ENCODE measurements at places on chromosomes 5 and 9.

DNA sequence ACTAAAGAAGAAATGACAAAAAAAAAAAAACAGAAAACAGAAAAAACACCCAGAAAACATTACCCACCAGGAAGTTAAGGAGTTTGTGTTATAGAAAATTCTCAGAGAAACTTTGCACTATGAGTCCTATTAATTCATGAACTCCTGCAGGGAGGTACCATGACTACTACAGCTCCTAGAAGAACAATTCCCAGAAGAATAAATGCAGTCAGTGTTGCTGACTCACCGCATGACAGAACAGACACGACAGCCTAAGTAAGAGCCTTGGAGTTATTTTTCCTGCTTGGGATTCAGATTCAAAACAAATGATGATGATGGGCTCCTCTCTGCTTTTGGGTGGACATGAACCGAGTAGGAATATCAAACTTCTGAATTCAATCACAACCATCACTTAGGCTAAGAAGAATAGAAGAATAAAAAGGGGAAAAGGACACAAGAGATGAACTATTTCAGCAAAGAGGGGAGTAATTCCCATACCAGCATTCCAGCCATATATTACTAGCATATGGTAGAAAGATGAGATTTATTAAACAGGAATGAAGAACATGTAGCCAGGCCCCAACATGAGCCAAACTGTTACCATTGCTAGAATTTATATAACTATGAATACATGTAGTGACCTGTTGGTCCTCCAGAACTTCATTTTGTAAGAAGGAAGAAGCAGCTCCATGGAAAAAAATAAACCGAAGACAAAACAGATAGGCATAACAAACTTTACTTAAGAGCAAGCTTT, 209.6 kb upstream of the PDE4D start:
- no peak overlapping the region for H3K4me3 ChIP-seq
- H3K27ac ChIP-seq = no peak overlapping the region
- peaks cover 1% of the 10 kb centered on the region for H3K36me3 ChIP-seq
- H3K4me1 ChIP-seq = no peaks in the 10 kb centered on the region

- no peaks in the 10 kb centered on the region for H3K27me3 ChIP-seq
- peaks cover 14% of the 10 kb centered on the region for H3K36me3 ChIP-seq
- H3K4me3 ChIP-seq = no peak overlapping the region
- H3K27ac ChIP-seq = no peak overlapping the region
- H3K4me1 ChIP-seq = peaks cover 3% of the 10 kb centered on the region
- DNase-seq = no peak
Measured at GRCh38 chr5:146222005-146222404, 18.6 kb downstream of the RBM27 start.

DNA sequence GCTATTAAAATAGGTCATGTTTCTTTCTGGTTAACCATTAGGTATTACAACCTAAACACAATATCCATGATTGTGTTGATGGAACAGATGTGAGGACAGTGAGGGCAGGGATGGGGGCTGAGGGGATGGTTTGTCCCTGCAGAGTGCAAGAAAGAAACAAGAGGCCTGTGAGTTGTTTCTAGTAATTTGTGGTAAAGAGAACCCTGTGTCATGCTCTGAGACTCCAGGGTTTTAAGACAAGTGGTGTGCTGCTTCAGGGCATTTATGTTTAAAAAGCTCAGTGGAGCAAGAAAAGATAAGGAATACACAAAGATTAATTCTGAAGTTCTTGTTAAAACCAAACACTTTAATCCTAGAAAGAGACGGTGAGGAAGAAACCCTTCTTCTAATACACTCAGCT, 656.5 kb downstream of the TLE1 start:
- H3K27ac ChIP-seq = peak overlapping the region; percentile 42
- no peak overlapping the region for H3K4me3 ChIP-seq
- peaks cover 39% of the 10 kb centered on the region for H3K4me1 ChIP-seq
- DNase-seq = no peak
- H3K36me3 ChIP-seq = no peaks in the 10 kb centered on the region
- H3K27me3 ChIP-seq = peaks cover 19% of the 10 kb centered on the region

GRCh38 chr9:132169672-132170392, 8.0 kb downstream of the NTNG2 start:
- H3K36me3 ChIP-seq = no peaks in the 10 kb centered on the region
- H3K27me3 ChIP-seq = peaks cover 64% of the 10 kb centered on the region
- H3K27ac ChIP-seq = no peak overlapping the region
- DNase-seq = peak; percentile 60

GRCh38 chr5:125125031-125125823, 378.8 kb upstream of the ZNF608 start:
- no peak overlapping the region for H3K4me3 ChIP-seq
- no peaks in the 10 kb centered on the region for H3K36me3 ChIP-seq
- no peak overlapping the region for H3K27ac ChIP-seq
- DNase-seq = no peak

- H3K27ac ChIP-seq = no peak overlapping the region
- H3K27me3 ChIP-seq = peaks cover 3% of the 10 kb centered on the region
- no peaks in the 10 kb centered on the region for H3K36me3 ChIP-seq
- DNase-seq = no peak
Measured at GRCh38 chr9:88652876-88653275, 117.9 kb downstream of the NXNL2 start.

- no peak overlapping the region for H3K4me3 ChIP-seq
- H3K27me3 ChIP-seq = peaks cover 3% of the 10 kb centered on the region
- H3K36me3 ChIP-seq = no peaks in the 10 kb centered on the region
- no peak overlapping the region for H3K27ac ChIP-seq
- peaks cover 2% of the 10 kb centered on the region for H3K4me1 ChIP-seq
- no peak for DNase-seq
Measured at GRCh38 chr9:21711504-21711903, 90.9 kb upstream of the MTAP start.

DNA sequence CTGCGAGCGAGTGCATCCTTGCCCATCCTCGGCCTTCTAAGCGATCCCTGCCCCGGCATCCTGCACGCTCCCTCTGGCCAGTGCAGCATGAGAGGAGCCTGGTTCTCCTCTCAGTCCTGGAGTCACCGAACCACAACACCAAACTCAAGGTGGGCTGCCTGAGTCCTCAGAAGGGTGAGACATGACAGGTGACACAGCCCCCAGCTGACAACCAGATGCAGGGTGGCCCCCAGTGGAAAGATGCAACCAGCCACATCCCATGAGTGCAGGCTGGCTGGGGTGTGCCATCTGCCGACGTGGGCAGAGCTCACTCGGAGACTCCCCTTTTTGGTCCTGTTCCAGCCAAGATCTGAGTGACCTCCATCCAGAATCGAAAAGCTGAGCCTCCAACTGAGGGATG, 58.4 kb downstream of the COL23A1 start:
- H3K27me3 ChIP-seq = peaks cover 5% of the 10 kb centered on the region
- DNase-seq = no peak
- H3K27ac ChIP-seq = no peak overlapping the region
- H3K4me3 ChIP-seq = no peak overlapping the region
- H3K4me1 ChIP-seq = no peaks in the 10 kb centered on the region

GRCh38 chr5:171340491-171340890, 31.4 kb downstream of the TLX3 start:
- DNase-seq = no peak
- no peaks in the 10 kb centered on the region for H3K36me3 ChIP-seq
- peak overlapping the region; percentile 21 for H3K27ac ChIP-seq
- H3K4me1 ChIP-seq = peaks cover 6% of the 10 kb centered on the region
- H3K27me3 ChIP-seq = peaks cover 32% of the 10 kb centered on the region
- H3K4me3 ChIP-seq = no peak overlapping the region

GRCh38 chr5:111004291-111004690, 67.2 kb upstream of the TSLP start:
- no peak overlapping the region for H3K27ac ChIP-seq
- H3K4me3 ChIP-seq = no peak overlapping the region
- H3K4me1 ChIP-seq = no peaks in the 10 kb centered on the region
- no peak for DNase-seq

DNA sequence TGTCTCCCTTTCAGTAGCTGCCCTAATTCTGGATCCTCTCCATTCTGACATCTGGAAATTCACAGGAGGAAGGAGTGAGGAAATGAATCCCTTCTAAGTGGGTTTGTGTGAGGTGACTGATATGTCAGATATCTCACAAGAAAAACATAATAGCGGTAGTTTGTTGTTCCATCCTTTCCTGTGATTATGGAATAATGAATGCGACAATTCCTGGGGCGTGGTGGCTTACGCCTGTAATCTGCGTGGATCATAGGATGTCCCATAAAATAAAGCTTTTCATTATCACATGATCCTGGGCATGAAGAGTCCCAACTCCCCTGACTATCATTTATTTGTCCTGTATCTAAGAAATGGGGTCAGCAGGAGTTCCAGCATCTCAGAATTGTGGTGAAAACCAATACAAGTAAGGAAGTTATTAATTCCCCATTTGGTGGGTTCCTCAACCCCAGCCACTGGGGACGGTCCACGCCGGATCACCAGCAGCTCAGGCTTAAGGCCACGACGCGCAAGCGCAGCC, 375 bp upstream of the C5orf24 start:
- H3K27me3 ChIP-seq = no peaks in the 10 kb centered on the region
- H3K27ac ChIP-seq = peak overlapping the region; percentile 97
- peaks cover 11% of the 10 kb centered on the region for H3K4me1 ChIP-seq
- no peak for DNase-seq
- peaks cover 12% of the 10 kb centered on the region for H3K36me3 ChIP-seq

DNA sequence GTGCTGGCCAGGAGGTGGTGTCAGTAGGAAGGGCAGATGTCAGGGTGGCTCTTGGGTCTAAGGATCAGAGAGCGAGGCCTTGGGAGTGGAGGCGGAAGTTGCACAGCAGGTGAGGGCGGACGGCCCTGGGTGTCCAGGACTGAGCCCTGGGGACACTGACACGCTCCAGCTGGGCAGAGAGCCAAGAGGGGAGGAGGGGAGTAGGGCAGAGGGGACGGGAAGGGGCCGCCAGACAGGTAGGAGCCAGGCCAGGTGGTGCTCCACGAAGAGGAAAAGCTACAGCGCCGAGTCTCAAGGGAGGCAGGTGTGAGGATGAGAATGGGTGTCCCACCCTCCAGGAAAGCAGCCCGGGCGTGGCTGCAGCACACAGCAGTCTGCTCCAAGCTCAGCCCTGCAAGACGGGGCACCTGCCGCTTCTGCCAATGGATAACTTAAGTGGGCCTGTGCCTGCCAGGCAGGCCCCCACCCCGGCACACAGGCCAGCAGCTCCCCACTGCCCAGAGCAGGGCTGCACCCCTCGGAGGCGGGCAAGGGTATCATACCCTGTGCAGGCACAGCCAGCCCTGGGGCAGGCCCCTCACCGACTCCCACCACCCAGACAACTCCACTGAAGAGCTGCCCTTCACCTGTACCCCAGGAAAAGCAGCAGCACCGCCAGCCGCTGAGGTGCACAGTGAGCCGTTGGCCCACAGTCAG, 4.9 kb downstream of the TPRN start:
- H3K4me3 ChIP-seq = no peak overlapping the region
- H3K4me1 ChIP-seq = peaks cover 12% of the 10 kb centered on the region
- DNase-seq = no peak
- H3K36me3 ChIP-seq = no peaks in the 10 kb centered on the region

DNA sequence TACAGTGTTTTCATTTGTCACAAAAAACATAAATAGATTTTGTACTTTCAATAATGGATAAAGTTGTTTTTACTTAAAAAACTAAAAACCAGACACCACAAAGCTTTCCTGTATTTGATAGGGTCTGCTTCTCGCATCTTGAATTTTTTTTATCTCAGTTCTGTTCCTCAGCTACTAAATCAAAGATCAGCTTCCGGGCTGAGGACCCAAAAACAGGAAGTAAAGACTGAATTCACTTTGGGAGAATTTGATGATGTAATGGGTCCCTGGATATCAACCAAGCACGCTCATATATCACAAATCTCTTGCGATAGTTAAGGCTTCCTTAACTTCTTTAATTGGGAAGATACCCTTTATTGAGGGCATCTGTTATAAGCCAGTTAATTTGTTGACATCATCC, 24.1 kb downstream of the ITK start:
- H3K27me3 ChIP-seq = no peaks in the 10 kb centered on the region
- no peaks in the 10 kb centered on the region for H3K36me3 ChIP-seq
- H3K4me1 ChIP-seq = no peaks in the 10 kb centered on the region
- no peak for DNase-seq

DNA sequence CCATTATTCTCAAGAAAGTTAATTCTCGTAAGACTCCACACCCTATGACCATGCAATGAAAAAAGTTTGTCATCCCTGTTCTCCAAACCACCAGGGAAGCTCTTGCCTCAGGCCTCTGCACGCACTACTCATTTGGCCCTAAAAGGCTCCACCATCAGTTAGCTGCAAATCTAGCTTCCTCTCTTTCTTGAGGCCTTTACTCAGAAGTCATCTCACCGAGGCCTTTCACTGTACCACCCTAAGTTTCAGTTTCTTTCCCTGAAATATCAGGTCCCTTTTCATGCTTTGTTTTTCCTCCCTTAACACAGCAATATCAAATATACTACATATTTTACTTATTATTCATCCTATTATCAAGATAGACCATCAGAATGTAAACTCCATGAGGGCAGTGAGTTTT, 39.1 kb downstream of the OXCT1 start:
- no peak overlapping the region for H3K4me3 ChIP-seq
- peaks cover 1% of the 10 kb centered on the region for H3K4me1 ChIP-seq
- H3K27me3 ChIP-seq = no peaks in the 10 kb centered on the region
- no peak for DNase-seq
- no peak overlapping the region for H3K27ac ChIP-seq

DNA sequence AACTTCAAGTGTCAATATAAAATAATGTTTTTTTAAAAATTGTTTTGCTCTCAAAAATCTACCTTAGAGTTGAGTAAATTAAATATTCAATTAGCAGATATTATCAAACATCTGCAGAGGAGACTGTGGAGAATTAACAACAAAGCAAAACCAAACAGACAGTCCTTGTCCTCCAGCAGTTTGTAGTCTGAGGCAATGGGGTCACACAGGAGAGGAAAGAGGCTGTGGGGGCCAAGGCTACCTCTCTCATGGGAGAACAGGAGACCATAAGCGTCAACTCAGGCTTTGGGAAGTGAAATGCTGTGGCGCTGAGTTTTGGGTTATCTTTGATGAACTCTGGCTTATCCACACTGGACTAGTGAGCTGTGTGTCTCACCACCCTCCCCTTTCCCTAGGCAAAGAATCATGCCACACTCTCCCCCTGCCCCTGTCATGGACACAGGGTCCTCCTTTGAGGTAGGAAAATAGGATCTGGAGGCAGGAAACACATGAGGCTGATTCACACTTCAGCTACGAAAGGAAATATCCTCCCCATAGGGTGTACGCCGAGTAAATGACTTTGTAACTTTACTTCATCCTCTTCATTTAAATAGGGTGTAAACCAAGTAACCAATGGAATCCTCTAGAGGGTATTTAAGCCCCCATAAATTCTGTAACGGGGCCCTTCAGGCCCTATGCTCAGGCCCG, 152.7 kb downstream of the FSTL4 start:
- H3K4me3 ChIP-seq = no peak overlapping the region
- H3K27me3 ChIP-seq = peaks cover 3% of the 10 kb centered on the region
- no peak for DNase-seq
- H3K27ac ChIP-seq = no peak overlapping the region
- H3K36me3 ChIP-seq = no peaks in the 10 kb centered on the region
- H3K4me1 ChIP-seq = no peaks in the 10 kb centered on the region

- DNase-seq = no peak
- no peak overlapping the region for H3K27ac ChIP-seq
- H3K27me3 ChIP-seq = no peaks in the 10 kb centered on the region
- H3K4me3 ChIP-seq = no peak overlapping the region
- H3K36me3 ChIP-seq = peaks cover 2% of the 10 kb centered on the region
Measured at GRCh38 chr9:8533681-8534080, 734.1 kb upstream of the DMAC1 start.

GRCh38 chr5:112485934-112486355, 66.9 kb upstream of the EPB41L4A start:
- H3K36me3 ChIP-seq = no peaks in the 10 kb centered on the region
- no peak for DNase-seq
- H3K4me1 ChIP-seq = no peaks in the 10 kb centered on the region
